D721Med (cell line): ENCODE measurements at places on chromosomes 16 and 17.

GRCh38 chr17:49996121-49996494, 1.1 kb upstream of the DLX3 start:
- DNase-seq = no peak

- DNase-seq = no peak
Observed at GRCh38 chr16:81035975-81036750, 521 bp downstream of the ATMIN start.

DNA sequence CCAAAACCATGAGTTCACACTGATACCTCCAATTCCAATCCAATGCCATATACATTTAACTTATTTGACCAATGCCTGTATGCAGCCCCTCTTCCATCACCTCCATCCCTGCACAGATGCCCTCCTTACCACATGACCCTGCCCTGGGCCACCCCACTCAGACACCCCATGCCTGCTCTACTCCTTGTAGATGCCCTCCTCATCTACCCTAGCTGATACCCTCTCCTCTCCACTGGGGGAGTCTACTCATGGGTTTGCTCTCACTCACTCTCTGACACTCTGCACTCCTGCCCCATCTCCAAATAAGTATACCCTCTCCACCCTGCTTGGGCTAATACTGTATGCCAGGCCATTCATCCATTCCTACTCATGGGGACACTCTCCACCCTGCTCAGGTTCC, 16.0 kb upstream of the CMTM4 start:
- DNase-seq = no peak

DNA sequence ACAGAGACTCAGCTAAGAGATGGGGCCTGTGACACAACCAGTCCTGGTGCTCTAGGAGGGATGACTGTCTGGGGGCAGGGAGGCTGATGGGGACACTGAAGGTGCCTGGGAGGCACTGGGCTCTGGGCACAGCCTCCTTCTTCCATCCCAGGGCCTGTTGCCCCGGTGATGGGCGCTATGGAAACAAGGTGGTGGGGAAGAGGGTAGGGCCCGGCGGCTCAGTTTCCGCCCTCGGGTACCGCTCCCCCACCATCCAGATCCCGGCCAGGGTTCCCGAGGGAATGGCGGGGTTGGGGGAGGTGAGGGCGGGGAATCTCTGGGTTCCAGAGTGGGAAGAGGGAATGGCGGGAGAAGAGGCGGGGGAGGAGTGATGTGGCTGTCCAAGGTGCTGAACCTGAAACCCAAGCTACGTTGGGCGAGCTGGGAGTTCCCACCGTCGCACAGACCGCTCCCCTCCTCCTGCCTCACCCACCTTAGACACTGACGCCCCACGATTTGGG, 981 bp downstream of the KCNH4 start:
- no peak for DNase-seq

DNA sequence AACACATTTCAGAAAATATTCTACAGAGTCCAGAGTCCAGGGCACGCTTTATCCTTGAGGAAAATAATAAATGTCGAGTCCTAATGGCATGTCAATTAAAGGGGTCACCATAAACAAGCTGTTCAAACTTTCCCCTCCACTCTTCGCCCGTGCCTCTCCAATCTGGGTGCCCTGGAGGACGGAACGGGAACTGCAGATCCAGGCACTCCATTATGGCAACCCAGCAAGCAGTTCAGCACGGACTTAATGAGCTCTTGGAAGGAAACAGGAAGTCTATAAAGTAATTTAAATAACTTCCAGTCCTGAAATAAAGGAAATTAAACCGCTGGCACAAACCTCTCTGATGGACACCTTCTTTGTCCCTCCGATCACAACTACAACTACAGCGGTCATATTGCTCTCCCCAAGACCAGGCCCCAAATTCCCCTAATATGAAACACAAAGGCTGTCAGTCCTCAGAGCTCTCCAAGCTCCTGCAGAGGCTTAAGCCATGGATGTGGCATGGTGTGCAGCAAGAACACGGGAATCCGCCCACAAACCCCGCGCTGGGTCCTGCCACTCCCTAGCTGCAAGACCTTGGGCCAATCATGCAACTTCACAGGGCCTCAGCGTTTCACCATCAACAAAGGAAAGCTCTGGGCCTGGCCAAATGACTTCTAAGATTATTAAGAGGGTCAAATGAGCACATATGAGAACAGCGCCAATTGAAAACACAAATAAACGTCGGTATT, 52.6 kb downstream of the ZFHX3 start:
- DNase-seq = no peak
